ENCODE measurements at places on chromosomes 7 and 10.

DNA sequence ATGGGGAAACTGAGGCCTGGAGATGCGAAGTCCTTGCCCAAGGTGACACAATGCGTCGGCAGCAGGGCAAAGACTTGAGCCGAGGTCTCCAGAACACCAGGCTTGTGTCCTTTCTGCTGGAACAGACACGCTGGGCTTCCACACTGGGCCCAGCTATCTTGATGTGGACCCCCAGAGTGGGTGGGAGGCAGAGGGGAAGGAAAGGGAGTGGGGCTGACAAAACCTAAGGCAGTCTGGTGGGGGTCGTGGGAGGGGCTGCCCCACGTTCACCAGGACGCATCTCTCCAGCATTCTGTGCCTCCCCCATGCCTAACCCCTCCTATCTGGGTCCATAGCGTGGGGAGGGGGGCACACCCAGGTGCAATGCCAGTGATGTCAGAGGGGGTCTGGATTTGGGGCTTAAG is 38.1 kb downstream of the PPIF start:
- DNase-seq = no peak

DNA sequence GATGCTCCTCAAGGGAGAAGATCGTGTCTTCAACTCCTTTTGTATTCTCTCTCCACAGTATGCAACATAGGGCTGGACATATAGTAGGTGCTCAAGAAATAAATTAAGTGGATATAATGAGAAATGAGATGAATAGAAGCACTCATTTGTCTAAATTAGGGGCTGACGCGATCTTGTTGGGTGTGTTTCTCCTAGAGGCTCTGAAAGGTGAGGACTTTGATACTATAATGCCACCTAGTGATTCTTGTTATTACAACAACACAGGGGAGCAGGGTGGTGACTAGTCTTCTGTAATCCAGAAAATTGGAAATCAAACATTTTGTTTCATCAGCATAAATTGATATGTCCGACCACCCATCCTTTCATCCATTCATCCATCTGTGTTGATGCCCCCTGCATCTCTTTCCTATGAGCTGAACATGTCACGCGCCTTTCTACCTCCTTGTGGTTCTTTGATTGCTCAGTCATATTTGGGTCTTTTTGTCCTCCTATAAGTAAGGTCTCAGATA is 3.5 kb upstream of the CFAP58 start:
- DNase-seq = peak; percentile 59

DNA sequence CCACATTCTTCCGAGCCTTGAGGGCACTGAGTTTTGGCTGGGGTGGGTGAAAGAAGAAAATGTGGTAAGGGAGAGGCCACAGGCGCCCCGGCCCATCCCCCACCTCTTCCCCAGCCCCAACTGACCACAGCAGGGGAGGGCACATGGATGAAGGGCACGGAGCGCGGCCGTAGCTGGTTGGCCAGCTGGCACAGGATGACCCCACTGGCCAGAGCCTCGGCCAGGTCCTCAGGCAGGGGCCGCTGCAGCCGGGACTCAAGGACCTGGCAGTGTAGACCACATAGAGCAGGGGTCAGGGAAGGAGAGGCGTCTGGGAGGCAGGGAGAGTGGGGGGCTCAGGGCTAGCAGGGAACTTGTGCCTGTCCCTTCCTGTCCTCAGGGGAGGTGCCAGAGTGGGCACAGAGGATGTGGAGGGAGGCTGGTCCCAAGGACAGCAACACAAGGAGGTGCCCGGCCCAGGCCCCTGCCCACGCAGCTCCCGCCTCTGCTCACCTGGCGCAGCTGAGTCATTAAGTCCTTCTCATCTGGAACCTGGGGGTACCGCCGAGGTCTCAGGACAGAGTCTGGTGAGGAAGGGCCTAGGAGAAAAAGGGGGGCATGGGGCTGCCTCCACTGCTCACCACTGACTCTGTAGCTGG is 2.2 kb upstream of the SAP25 start:
- no peak for DNase-seq

- DNase-seq = no peak
These were observed 269.1 kb downstream of the ZMYND11 start for GRCh38 chr10:404346-404745.

DNA sequence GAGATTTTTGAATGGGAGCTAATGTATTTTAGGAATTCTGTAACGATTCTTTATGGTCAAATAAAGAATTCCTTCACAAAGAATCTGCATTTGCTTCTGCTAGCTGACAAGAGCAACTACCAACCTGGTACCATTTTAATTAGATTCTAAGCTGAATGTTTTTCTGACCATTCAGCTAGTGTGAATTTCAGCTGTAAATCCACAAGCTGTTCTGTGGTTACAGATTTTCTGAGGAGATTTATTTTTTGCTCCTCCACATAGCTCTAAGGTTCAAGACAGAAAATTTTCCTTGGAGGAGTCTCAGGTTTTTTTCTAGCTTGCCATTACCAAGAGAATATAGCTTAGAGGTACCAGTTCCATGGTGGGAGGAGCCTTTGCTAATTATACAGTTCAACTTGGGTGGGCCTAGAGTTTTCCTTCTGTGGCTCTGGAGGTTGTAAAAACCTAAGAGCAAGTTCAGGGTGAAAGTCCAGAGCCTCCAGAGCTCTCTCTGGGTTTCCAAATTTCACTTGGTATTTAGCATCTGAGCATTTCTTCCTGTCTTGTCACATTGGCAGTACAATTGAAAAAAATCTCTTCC is 120.1 kb downstream of the JAZF1 start:
- no peak for DNase-seq

DNA sequence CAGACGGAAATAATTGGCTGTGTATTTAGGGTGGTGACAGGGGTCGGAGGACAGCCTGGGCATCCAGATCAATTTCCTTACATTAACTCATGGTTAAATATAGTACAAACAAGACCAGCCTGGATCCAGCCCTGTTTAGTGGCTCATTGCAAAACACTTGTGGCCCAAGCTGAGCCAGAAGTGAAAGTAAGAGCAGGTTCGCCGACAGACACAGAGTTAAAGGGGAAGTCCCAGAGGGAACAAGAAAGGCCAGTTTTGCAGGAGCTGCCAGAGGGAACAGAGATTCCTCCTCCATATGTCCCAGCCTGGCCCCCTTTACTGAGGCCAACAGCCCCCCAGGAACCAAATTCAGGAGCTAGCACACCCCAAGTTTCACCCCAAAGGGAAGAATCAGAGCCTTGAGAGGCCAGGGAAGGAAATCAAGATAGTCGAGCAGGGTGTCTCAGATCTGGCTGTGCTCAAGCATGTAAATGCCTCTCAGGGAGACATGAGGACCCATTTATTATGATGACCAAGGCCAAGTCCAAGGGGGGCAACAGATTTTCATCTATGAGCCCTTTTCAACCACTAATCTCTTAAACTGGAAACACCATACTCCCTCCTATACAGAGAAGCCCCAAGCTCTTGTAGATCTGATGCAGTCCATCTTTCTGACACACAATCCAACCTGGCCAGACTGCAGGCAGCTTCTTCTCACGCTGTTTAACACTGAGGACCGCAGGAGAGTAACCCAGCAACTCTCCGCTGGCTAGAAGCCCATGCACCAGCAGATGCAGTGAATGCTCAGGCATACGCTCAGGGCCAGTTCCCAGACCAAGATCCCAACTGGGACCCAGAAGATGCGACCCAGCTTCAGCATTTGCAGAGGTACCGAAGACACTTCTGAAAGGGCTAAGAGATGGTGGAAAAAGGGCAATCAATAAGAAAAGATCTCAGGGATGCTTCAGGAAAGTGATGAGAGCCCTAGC is 15.9 kb upstream of the ADCK2 start:
- no peak for DNase-seq

DNA sequence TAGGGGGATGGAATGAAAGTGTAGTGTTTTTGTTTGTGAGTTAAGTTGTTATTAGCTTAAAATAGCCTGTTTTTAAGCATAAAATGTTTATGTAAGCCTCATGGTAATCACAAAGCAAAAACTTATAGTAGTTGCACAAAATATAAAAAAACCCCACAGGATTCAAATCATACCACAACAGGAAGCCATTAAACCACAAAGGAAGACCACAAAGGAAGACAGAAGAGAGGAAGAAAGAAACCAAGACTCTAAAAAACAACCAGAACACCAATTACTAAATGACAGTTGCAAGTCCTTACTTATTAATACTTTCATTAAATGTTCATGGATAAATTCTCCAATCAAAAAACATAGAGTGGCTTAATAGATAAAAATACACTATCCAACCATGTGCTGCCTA is 63.6 kb downstream of the ANKRD7 start:
- no peak for DNase-seq

DNA sequence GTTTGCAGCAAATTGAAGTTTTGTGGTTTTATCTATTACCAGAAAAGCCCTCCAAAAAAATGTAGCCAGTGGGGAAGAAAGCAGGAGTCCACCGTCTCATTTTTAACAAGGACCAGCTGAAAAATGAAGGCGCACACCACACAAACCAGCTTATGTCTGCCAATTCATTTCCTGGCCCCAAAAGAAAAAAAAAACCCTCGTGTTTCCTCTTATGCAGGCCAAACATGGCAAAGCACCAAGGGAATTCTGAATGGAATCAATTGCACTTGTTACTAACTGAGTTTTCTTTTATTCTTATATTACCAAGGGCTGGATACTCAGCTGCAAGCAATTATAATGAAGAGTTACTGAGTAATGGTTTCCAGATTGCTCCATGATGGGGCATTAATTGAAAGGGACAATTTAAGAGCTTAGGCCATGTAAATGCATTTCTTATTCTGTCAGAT is 428.3 kb upstream of the NPVF start:
- DNase-seq = no peak

- DNase-seq = no peak
These were observed 58.9 kb downstream of the CLRN3 start for GRCh38 chr10:127833804-127834203.

GRCh38 chr10:103894441-103894864 is 23.5 kb downstream of the STN1 start:
- DNase-seq = no peak

- no peak for DNase-seq
These were observed 32.9 kb downstream of the PHTF2 start for GRCh38 chr7:77831481-77831880.

DNA sequence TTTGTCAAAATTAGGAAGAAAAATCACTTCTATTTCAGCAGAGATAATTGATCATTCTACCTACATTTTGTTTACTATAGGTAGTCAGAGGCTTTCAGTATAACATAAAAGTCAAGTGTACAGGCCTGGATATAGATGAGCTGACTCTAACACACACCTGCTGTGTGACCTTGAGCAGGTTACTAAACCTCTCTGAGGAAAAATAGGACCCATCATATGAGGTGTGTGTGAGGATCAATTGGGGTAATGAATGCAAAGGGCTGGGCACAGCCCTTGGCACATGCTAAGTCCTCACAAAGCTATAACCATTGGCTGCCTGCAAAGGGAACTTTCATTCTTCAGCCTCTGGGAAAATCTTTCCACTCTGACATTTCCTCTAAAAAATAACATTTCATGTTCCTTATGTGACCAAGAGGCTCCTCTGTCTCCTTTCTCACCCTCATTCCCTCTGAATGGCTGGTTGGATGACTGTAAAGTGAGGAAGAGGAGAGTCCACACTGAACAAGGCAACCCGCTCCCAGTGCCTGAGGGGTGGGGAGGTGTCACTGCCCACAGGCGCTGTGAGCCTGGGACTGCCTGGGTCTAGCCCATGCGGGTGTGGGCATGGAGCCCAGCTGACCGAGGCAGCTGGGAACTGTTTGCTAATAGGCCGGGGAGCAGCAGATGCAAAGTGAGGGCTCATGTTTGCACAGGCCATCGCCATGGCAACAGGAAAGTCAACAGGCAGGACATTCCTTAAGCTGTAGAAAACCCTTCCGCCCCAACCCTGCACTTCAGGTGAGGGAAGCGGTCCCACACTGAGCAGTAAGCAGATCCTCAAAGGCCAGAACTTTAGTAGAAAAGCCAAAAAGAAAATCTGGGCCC is 36.8 kb downstream of the MYOF start:
- peak; percentile 90 for DNase-seq

GRCh38 chr7:69738396-69738951 is 140.2 kb downstream of the AUTS2 start:
- DNase-seq = no peak
